ENCODE measurements at places on chromosomes 3 and 15.
A peak's percentile ranks its signal among the peaks of the same experiment; 100 is the strongest.

GRCh38 chr15:67242708-67243111 is 11.8 kb downstream of the AAGAB start:
- no peak for DNase-seq

- no peak for DNase-seq
Observed at GRCh38 chr15:90407871-90408317, 19.9 kb downstream of the IQGAP1 start.

GRCh38 chr3:64717872-64718613 is 30.2 kb upstream of the ADAMTS9 start:
- DNase-seq, result no peak

- no peak for DNase-seq
Observed at GRCh38 chr3:70811880-70812279, 499.4 kb upstream of the MDFIC2 start.

GRCh38 chr3:85821130-85821756 is 862.5 kb downstream of the CADM2 start:
- no peak for DNase-seq

DNA sequence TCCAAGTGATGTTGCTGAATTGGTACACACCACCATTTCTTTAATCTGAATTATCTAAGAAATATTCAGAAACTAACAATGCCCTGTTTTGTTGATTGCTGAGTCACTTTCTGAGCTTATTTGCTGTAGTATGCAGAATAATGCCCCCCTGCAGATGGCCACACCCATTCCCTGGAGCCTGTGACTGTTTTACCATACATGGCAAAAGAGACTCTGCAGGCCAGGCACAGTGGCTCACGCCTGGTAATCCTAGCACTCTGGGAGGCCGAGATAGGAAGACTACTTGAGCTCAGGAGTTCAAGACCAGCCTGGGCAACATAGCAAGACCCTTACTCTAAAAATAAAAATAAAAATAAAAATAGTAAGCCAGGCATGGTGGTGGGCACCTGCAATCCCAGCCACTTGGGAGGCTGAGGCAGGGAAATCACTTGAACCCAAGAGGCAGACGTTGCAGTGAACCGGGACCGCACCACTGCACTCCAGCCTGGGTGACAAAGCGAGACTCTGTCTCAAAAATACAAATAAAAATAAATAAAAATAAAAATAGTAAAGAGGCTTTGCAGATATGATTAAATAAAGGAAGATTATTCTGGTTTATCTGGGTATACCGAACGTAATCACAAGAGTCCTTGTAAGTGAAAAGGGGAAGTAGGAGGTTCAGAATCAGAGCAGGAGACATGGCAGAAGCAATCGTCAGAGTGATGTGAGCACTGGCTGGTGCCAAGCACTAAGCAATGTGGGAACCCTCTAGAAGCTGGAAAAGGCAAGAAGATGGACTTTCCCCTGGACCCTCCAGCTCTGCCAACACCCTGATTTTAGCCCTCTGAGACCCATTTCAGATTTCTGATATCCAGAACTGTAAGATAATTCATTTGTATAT is 19.0 kb downstream of the PCYT1A start:
- DNase-seq, result no peak

DNA sequence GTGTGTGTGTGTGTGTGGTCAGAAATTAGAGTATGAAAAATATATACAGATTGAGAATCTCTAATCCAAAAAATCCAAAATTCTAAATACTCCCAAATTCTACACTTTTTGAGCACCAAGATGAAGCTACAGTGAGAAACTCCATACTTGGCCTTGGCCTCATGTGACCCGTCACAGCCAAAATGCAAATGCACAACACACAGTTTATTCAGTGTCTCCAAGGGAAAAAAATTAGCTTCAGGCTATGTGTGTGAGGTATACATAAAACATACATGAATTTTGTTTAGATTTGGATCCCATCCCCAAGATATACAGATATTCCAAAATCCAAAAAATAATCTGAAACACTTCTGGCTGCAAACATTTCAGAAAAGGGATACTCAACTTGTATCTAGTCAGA is 33.2 kb upstream of the OSTN start:
- DNase-seq, result no peak

DNA sequence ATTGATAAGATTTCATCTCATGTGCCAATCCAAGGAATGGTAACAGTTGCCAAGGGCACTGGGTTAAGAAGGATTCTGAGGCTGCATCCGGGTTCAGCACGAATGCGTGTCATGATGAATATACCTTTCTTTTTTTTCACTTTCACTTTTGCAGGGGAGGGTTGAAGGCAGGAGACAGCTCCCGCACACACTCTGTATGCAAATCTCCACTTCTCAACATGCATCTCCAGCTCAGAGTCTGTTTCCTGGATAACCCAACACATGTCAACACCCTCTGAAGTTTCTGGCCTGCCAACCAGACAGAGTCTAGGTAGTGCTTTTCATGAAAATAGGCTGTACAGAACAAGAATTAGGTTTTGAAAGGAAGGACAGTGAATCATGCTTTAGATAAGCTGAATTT is 21.6 kb downstream of the B4GALT4 start:
- DNase-seq, result no peak

DNA sequence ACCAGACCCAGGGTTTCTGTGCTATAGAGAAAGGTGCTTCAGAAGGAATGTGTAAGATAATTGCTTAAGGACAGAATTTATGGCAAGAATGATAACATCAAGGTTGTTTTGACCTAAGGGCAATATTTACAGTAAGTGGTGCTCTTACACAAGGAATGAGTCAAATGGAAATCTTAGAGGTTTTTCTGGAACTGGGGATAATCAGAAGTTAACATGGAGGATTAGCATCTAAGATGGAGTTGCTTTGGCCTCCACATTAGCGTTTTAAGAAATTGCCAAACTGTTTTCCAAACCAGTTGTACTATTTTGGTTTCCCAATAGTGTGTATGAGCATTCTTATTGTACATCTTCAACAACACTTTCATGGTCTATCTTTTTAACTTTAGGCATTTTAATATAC is 3.1 kb downstream of the WDR93 start:
- no peak for DNase-seq

DNA sequence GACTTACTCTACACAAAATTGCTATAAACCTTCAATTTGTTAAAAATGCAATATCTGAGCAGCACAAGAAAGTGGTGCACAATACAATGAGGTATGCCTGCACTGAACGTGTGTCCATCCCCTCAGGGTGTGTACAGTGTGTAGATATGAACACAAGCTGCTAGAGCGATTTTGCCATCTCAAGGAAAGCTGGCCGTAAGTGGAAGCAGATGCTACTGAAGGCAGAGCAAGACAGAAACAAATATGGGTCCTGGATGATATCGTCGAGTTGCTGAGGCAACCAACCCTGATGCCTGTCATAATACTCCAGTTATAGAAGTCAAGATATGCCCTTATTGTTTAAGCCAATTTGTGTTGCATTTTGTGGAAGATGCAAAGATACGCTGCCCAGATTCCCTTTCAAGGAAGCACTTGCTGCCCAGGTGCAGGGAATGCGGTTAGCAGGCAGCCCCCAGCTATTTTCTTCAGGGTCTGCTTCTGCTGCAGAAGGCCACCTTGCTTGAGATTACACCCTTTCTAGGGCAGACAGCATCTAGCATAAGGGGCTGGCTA is 25.8 kb upstream of the EHHADH start:
- no peak for DNase-seq

DNA sequence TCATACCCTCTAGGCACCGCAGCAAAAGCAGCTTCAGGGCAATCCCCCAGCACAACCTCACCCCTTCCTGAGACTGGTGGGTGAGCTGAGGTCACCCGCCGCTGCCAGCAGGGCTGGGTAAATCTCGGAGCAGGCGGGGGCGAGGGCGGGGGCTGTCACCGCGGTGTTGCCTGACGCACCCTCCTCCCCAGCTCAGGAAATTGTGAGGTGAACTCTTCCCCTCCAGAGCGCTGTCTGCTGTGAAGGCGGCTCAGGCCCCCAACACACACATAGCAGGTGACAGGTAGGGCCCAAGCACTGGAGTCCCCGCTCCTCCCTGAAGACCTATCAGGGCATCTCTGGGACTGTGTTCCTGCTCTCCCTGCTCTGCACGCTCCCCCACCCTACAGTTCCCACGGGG is 30.2 kb upstream of the FURIN start:
- peak; percentile 83 for DNase-seq

DNA sequence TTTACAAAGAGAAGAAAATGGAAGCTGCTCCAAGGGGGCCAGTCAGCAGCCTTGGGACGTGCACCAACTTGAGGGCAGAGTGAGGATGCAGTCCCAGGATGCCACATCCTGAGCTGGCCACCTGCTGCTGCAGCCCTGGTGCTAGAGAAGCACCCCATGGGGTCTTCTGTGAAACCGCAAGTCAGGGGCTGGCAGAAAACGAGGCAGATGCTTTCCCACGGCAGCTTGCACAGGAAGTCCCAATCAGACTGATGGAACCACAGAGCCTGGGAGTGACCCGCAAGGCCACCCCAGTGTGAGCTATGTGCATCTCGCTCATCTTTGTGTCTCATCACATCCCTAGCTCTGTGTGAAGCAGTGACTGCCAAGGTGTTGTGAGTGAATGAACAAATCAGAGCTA is 76.5 kb downstream of the NUP210 start:
- no peak for DNase-seq

DNA sequence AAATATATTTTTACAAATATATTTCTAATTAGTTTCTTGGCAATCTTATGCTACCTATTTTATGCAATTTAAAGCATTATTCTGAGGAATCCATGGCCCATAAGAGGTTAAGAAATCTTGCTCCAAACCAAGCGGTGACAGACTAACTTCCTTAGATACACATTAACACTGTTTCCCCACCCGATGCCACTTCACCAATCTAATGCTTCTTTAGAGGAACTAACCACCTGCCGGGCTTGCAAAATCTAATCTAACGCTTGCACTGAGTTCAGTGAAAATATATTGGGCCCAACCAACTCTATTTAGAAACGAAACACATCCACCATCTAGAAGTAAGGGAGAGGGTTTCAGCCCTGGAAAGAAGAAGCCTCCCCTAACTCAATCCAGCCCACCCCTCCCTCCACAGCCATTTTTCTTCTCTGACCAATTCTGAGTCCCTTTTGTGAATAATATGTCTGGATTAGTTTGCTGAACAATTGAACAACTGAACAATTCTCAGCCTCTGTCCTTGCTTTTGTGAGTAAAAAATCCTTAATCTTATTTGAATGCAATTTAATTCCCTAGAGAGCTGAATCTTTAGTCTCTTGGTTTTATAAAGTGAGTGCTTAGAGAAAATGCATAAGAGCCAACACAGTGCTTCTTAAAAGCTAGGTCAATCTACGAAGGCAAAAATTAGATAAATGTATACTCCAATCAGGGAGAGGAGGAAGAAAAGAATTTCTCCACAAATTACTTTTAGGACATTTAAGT is 150.4 kb upstream of the ADAMTS9 start:
- no peak for DNase-seq

DNA sequence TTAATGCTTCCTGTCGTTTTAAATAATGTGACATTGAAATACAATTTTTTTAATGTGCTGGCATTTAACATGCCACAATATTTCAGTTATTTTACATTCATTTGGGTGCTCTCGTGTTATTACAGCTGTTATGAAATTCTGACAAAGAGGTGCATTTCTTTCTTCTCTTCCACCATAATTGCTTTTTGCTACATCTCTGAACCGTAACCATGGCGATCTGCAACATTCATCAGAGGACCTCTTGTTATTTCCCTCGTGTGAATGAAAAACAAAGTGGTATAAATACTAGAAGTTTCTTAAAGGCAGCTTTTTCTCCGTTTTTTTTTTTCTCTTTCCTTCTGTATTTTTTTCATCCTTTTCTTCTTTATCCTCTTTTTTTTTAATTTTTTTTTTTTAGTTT is 316.4 kb downstream of the MCTP2 start:
- no peak for DNase-seq

DNA sequence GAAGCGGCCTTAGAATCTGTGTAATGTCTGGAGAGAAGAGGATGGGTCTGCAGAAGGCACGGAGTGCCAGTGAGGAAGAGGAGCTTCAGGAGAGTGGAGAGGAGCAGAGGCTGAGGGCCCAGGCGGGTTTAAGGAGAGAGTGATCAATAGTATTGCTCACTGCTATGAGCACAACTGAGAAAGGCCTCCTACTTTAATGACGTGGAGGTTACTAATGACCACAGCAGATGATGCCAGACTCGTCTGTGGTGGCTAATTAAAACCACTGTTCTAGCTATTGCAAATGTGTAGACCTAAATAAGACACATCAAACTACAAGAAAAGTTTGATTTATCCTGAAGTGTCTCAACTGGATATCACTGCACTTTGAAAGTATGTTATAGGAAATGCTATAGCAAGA is 33.2 kb downstream of the MTMR10 start:
- no peak for DNase-seq

DNA sequence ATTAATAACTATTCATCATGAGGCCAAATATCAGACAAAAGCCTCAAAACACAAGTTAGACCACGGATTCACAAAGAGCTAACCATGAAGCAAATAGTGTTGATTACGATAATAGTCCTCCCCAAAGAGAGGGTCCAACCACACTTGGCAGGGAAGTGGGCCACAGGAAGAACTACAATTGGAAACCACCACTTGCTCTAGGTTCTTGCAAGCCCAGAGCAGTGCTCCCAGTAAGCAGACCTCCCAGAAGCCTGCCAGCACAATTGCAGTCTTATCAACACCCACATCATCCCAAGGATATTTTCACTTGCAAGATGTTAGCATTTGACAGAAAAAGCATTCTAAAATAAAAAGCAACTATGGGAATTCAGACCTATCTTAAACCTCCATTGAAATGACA is 11.3 kb downstream of the SETD2 start:
- no peak for DNase-seq
